Activated CD4-positive, alpha-beta T cell treated with anti-CD3 and anti-CD28 coated beads, Interleukin-2, amount 50 U/mL, for 4 hours (primary cell): ENCODE measurements at places on chromosomes 5 and 9.

GRCh38 chr9:125103770-125104460 lies 39.4 kb downstream of the SCAI start:
- no peak for DNase-seq

- no peak for DNase-seq
These were observed 1929.5 kb upstream of the CDH9 start for GRCh38 chr5:28967848-28968247.

DNA sequence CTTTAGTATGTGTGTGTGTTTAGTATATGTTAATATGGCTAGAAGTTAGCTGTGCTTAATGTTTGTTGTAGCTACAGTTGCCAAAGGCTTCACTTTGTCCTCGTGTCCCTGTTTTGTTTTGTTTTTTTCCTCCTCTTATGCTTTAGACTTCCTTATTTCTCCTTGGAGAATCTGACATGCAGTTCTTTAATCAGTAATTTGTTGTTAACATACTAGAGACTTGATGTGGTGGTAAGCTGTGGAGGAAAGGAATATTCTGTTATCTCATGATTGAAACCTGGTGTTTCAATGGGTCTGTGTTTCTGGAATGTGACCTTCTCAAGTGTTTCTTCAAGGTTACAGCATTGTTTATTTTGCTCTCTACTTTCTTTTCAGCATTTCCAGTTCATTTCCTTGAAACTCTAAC lies 515.6 kb upstream of the ST8SIA4 start:
- DNase-seq, result no peak

GRCh38 chr5:95816776-95817175 lies 5.8 kb downstream of the GLRX start:
- no peak for DNase-seq

DNA sequence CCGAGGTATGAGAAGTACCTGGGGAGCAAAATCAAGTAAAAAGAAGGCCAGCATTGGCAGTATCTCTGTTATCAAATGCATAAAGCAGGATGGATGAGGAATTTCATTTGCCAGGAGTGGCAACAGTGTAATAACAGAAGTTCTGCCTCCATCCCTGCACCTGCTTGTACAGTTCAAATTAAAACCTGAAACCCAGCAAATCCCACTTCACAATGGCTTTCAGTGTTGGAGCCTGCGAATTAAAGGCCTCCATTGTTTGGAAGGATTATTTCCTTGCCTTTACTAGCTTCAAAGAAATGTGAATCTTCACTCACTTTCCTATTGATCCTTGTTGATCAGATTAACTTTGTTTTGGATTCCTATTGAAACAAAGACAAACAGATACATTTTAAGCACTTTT lies 31.5 kb upstream of the IRX1 start:
- no peak for DNase-seq

DNA sequence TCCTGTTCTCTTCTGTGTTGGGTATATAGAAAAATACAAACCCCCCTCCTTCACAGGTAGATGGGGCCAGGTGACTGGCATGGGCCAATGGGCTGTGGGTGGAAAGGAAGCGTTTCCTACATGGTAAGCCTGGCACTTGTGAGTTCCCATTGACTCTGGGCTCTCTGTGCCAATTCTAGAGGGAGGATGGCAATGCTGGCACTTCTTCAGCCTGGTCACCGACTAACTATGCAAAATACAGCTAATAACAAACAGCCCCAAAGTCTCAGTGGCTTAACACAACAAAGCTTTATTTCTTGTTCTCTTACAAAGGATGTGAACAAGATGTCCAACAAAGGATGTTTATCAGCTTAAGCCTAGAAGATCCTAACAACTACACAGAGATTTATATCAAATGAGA lies 258.1 kb downstream of the SYK start:
- DNase-seq, result no peak

DNA sequence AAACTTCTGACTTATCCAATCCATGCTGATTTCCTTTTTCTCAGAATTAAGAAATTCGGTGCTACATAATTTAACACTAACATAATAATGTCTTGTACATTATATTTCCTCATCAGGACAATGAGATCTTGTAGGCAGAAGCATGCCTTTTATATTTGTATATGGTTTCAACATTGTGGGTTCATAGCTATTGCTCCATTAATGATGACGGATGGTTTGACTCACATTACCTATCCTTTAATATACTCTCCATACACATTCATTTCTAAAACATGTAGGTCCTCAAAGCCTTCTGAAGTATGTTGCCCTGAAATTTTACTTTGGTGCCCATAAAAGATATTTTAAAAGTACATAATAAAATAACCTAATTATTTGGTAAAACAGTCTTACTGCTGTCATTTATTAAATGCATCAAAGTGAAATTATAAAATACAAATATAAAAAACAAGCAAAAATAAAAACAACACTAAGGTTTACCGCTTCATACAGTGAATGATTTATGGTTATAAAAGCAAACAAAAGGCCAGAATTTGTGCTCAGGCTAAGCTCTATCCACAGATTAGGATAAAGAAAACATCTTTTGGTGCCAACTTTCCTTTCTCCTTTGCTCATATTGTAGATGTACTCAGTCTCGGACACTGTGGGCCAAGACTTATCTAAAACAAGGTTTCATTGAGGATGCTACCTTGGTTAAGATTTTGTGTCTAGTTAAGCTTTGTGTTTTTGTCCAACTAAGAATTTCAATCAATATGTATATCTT lies 61.2 kb upstream of the GCNT4 start:
- no peak for DNase-seq

DNA sequence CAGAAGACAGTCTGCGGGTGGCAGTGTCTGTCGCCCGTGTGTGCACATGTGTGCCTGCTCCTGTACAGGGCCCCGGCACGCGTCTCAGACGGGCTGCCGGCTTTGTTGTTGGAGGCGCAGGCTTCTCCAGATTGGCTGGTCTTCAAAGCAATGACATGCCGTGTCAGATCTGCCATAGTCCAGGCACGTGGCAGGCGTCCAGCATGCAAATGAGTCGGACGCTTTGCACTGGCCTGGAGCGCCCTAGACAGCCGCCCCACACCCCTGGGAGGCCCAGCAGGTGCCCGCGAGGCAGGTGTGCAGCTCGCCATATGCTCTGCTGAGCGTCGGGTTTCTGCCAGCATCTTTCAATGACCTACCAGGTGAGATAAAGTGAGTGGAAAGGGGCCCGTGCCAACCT lies 71.5 kb downstream of the GADD45G start:
- DNase-seq, result no peak

DNA sequence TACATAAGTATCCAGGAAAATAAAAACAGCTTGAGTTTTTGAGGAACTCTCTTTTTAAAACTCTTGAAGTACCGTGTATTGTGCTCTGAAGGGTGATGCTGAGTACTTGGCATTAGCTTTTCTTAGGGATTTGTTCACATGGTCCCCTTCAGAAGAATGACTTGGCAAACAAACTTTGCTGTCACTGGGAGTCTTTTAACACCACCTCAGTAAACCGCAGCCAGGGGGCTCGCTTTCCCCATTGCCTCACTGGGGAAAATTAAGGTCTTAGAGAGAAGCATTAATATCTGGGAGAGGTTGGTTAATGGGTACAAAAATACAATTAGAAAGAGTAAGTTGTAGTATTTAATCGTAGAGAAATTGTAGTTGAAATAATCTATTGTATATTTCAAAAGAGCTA lies 105.9 kb upstream of the DAP start:
- DNase-seq, result no peak

GRCh38 chr9:20387062-20387461 lies 235.2 kb downstream of the MLLT3 start:
- no peak for DNase-seq

DNA sequence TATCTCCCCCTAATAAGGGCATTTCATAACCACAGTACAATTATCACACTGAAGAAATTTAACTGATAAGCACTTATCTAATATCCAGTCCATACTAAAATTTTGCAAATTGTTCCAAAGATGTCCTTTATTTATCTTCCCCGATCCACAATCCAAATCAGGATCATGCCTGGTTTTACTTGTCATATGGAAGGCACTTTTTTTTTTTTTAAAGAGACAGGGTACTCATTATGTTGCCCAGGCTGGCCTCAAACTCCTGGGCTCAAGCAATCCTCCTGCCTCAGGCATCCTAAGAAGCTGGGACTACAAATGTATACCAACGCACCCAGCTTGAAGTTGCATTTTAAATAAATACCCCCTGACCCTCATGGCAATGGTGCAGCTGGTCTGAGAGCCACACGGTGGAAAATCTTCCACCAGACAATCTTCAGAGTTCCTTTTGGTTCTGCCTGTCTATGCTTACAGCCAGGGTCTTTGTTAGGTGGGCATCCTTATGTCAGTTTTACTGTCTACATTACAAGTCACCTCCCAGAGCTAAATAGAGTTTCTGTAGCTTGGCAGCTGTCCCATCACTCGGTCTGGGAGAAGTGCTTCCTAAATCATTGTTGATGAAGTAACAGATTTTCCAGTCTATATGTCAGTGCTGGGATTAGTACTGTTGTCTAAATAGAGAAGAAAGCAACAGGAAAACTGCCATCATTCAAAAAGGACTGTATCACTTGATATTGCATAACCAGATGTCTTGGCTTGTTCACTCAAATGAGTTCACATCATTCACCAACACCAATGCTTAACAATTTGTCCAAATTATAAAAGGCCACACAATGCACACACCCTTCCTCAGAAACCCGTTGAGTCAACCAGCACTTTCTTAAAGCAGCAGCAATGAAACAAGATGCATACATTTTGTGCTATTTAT lies 26.4 kb downstream of the PTPN3 start:
- DNase-seq, result no peak

GRCh38 chr9:28801144-28801799 lies 1228.0 kb upstream of the C9orf72 start:
- no peak for DNase-seq

- DNase-seq, result no peak
These were observed 4.3 kb downstream of the SH3GLB2 start for GRCh38 chr9:129023908-129024233.

DNA sequence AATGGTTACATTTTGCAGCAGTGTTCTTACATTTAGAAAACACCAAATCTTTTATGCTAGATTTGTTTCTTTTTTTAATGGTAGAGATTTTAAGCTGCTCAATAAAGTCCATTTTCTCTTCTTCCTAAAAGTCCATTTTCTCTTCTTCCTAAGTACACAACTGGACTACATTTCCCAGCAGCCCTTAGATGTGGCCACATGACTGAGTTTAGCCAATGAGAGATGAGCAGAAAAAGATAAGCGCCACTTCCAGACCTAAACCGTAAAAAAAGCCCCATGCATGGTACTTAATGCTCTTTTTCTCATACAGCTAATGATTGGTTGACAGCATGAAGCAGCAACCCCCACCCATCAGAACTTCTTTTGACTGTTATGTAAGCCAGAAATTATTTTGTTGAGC lies 206.7 kb downstream of the FAM114A2 start:
- DNase-seq, result no peak

DNA sequence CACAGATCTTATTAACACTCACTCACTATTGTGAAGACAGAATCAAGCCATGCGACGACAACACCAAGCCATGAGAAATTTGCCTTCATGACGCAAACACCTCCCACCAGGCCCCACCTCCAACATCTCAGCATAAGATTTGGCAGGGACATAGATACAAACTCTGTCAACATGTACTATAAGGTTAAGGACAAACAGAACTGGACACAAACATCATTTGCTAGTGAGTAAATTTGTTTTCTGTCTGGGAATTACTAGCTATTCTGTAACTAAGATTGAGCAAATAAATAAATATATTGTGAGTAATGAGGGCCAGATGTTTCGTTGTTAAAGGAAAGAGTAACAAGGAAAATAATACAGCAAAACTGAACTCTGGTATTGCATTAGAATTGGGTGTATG lies 15.7 kb upstream of the KCNN2 start:
- DNase-seq, result no peak

GRCh38 chr9:31745468-31745867 lies 639.0 kb upstream of the ACO1 start:
- DNase-seq, result no peak

GRCh38 chr5:125894383-125894782 lies 528.8 kb upstream of the GRAMD2B start:
- DNase-seq, result no peak

DNA sequence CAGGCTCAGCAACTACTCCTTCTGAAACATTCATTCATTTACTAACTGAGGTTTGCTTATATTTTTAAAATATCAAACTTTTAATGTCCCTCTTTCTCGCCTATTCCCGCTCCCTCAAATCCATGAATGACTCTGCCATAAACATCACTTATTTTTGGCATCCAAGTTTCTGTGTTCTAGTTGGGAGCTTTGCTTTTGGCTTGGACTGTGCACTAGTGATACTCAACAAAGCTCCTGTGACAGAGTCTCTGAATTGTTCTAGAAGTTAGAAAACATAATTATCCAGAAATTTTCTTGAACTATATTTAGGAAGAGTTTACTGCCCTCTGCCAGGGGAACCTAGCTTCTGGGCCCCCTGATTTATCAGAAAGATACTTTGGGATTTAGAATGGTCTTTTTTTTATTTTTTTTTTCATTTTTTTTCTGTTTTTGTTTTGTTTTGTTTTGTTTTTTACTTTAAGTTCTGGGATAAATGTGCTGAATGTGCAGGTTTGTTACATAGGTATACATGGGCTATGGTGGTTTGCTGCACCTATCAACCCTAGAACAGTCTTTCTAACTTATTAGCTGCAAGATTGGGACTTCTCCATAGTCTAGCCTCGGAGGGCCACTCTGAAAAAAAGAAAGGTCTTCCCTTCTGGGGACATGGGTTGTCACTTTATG lies 64.7 kb upstream of the PTGER4 start:
- no peak for DNase-seq

DNA sequence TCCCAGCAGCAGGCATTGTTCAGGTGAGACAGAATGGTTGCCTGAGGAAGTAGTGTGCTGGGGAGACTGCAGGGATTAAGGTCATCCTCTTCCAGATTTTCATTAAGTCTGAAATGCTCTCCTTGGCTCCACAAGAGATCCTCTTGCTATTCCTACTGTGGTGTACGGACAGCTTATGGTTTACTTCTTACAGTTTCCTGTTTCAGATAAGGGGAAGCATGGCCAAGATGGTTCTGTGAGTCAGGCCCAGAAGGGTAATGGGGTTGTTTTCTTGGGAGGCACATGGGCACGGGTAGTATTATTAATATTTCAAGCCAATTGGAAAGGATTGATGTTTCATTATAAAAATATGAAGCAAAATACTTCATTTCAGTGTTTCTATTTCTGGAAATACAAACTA lies 42.9 kb downstream of the GLRX start:
- no peak for DNase-seq

- no peak for DNase-seq
These were observed 30.3 kb downstream of the TPPP start for GRCh38 chr5:662751-663435.

DNA sequence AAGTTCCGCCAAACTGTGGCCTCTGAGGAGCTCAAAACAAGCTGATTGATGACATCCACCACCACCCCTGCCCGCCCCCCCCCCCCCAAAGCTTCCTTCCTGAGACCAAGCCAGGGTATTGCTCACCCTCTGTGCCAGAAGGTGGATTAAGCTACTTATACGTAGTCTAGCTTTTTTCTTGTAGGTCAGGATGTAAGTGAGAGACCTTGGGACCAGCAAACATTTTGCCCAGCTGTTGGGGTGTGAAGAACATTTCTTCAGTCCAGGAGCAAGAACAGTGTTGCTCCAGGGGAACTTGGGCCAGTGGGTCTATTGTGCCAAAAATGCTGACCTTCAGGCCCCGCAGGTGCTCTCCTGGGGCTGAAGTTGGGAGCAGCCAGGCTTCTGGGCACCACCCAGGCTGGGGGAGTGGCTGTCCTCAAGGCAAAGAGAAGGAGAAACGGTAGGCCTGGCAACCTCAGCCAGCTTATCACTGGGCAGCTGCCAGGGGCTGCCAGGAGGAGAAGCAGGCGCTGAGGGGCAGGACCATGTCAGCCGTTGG lies 18.0 kb downstream of the NEURL1B start:
- no peak for DNase-seq
